ENCODE measurements at places on chromosomes 4 and X. TPM values are rescaled to one million over a fixed set of nuclear protein-coding genes. Genes with fewer than 3 reads are reported as not detected.

The MAGEB1 gene
- polyA plus RNA-seq = not detected

The PAK3 gene
- polyA plus RNA-seq = 15.5 TPM

DNA sequence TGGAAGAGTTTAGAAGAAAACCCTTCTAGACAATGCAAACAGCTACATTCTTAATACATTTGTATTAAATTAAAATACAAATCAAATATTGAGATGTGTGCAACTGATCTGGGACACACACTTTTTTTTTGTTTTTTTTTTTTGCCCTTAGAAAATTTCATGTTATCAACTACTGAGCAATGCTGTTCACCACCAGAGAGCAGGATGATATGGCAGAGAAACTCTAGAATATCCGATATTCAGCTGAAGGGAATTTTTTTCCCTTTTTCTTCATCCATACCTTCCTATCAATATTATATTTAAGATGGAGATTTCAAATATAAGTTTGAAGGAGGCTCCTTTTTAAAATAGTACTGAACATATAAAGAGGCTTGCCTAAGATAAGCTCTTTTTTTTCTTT, 1.0 kb downstream of the NDST3 start:
- DNase-seq = no peak

- DNase-seq = no peak
Measured at GRCh38 chr4:188955066-188955465, 815.8 kb downstream of the TRIML1 start.

The AFM gene
- 0.30 TPM for polyA plus RNA-seq

DNA sequence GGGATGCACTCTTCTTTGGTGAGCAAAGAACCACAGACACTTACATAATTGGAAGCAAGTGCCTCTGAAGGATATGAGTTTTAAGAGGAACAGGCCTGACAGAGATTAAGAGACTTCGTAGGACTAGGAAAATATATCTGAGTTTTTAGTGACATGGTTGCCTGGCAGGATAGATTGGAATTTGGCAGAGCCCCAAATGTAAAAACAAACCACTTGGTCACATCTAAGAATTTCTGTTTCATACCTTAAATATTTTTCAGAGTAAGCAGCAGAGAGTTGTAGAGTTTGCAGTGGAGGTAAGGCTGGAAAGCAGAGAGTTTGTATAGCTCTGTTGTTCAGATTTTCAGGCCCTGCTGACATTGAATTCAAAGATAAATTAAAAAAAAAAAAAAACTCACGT, 150.1 kb upstream of the MAGEB2 start:
- no peak for DNase-seq

DNA sequence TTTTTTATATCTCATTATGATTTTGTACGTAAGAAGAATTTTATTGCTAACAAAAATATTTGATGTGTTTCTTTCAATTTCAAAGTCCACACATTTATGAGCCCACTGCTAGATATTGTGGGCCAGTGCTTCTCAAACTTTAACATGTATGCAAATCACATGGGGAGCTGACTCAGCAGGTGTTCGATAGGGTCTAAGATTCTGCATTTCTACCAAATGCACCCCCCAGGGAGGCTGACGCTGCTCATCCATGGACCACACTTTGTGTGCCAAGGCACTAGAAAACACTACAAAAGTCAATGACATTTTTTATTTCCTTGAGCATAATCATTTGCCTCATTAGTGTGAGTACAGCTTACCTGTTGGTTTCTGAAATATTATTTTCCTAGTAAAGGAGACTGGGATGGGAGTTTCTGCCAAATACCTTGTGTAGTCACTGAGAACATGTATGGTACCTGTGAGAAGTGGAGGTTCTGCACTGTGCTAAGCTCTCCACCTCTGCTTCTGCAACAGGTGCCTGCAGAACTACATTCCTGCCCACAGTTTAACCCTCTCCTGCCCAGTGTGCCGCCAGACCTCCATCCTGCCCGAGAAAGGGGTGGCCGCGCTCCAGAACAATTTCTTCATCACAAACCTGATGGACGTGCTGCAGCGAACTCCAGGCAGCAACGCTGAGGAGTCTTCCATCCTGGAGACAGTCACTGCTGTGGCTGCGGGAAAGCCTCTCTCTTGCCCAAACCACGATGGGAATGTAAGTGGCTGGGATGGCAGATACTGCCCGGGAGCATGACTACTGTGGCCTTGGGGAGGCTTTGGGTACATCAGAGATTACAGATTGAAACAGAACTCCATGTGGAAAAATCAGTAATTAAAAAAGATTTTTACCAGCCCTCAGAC, 68.9 kb upstream of the MND1 start:
- DNase-seq = no peak

DNA sequence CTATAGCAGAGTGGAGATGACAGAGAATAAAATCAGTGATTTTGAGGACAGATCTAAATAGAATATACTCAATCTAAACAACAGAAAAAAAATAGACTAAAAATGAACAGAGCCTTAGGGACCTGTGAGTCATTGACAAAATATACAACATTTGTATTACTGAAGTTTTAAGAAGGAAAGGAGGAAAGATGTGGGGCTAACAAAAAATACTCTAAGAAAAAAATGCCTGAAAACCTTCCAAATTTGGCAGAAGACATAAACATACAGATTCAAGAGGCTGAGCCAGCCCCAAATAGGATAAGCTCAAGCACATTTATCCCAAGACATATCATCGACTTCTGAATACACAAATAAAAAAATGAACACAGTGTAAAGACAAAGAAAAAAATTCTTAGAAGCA, 123.6 kb upstream of the INTU start:
- no peak for DNase-seq

DNA sequence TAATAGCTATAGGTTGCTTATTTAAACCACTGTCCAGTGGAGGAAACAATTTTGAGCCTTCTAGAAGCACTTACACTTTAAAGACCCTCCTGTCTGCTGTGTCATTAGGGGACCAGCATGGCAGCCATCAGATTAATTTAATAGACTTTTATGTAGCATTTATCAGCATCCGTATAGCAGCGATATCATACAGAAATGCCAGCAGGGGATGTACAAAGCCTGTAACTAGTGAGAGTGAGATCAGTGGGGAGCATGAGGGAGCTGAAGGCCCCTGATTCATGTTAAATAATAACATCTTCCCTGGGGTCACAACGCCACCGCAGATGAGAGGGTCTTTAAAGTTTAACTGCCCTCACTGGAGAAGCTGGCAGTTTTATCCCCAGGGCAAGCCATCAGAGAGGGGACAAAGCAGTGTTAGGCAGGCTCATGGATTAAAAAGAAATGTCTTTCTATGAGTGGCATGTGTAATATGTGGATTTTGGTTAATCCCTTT, 144.7 kb downstream of the PDGFRA start:
- DNase-seq = no peak

The CT45A2 gene
- not detected for polyA plus RNA-seq

The H2BW2 gene
- not detected for polyA plus RNA-seq

GRCh38 chr4:56261027-56261426, 126.3 kb downstream of the AASDH start:
- no peak for DNase-seq

- no peak for DNase-seq
Measured at GRCh38 chrX:84175958-84176357, 12.0 kb downstream of the RPS6KA6 start.

The UNC5C gene
- 0.15 TPM for polyA plus RNA-seq

GRCh38 chrX:21758488-21758887, 572 bp upstream of the SMPX start:
- DNase-seq = no peak

The TRIM60 gene
- polyA plus RNA-seq = not detected

DNA sequence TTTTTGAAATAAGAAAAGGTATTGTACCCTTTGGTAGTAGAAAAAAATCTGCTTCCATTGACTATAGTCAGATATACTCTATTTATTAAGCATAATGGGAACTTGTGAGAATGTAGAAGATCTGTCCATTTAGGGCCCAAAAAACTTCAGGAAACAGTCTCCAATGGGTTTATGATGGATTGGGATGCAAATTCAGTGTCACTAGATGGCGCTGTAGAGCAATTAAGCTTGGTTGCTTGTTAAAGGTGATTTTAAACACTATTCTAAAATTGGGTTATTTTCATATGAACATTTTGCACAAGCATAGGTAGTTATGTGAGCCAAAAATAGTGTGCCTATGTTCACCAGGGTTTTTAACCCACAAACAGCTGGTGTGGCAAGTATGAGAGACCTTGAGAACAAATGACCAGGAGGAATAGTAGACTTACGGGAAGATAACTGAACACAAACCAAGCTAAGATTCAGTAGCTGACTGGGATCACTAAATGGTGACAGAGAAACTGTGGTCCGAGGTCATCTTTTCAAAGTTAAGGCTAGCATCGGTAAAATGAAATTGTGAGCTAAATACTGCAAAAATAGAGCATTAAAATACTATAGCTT, 80.3 kb upstream of the LSM6 start:
- DNase-seq = no peak

The TRPC3 gene
- polyA plus RNA-seq = 0.02 TPM

- DNase-seq = no peak
Measured at GRCh38 chr4:94341481-94342370, 910 bp downstream of the HPGDS start.

- no peak for DNase-seq
Measured at GRCh38 chr4:94262163-94263016, 54.7 kb downstream of the SMARCAD1 start.

The FAM149A gene
- 15.0 TPM for polyA plus RNA-seq

The PCDH18 gene
- polyA plus RNA-seq = 0.99 TPM

DNA sequence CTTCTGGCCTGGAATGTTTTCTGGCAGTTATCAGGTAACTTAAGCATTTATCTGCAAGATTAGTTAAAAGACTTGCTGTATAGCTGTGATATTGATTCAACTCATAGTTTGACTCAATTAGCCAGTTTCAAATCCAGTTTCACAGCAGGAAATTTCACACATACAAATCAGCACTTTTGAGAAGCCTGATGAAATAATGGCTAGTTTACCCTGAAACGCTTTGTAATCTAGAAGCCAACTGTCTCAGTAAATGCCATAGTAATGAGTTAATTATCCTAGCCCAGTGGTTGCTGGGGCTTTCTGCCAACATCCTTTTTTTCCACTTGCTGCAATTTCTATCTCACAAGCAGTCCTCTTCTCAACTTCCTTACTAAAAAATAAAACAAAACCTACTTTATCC, 53.1 kb downstream of the ARHGEF38 start:
- no peak for DNase-seq

DNA sequence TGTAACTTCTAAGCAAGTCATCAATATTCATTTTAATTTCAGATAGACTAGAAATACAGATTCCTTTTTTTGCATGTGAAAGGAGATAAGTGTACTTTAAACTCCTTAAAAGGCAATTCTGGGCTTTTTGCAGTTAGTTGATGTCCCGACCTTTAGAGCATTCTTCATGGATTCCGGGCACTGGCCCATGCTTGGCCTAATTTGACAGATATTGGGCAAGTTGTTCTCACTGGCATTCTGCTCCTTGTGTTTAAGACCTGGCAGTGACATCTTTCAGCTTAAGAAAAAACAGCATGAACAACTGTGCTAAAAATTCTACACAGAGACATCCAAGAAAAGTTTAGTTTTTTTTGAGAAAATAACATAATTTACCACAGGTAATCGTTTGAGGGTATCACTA, 1037.2 kb downstream of the PCDH18 start:
- no peak for DNase-seq

- no peak for DNase-seq
Measured at GRCh38 chr4:77031544-77031943, 44.2 kb downstream of the CCNI start.

DNA sequence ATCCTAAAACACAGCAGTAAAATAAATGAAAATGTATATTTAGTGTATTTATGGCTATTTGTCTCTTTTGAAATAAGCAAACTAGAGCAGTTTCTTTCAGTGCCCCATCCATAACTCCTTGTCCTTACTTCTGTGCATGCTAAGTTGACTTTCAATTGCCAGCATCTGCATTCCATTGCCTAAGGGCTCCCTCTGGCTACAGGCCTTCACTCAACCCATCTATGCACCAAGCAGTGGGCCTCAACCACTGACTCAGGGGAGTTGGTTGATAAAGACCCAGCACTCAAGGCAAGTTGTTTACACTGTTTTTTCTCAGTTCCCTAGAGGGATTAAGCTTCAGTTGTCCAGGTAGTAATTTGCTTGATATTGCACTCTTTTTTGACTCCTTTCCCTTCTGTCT, 265.7 kb downstream of the IQCM start:
- no peak for DNase-seq

DNA sequence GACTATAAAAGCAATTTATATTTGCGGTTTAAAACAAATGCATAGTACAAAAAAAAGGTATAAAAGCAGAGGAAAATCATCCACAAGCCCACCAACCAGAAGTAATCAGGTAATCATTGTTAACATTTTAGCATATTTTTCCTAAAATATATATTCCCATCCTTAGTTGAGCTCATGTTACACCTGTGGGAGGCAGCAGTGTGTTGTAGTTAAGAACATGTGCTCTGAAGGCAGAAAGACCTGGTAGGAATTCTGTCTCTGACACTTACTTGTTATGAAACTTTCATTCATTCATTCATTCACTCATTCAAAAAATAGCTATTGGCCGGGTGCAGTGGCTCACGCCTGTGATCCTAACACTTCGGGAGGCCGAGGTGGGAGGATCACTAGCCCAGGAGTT, 15.4 kb upstream of the CDKL5 start:
- no peak for DNase-seq

The RNF175 gene
- not detected for polyA plus RNA-seq

- DNase-seq = no peak
Measured at GRCh38 chr4:107743532-107743931, 23.5 kb upstream of the PAPSS1 start.

- DNase-seq = no peak
Measured at GRCh38 chr4:113827285-113827684, 65.7 kb upstream of the CAMK2D start.

GRCh38 chr4:102610476-102610875, 109.3 kb downstream of the NFKB1 start:
- no peak for DNase-seq

- DNase-seq = no peak
Measured at GRCh38 chr4:126916626-126917140, 716.1 kb upstream of the INTU start.

DNA sequence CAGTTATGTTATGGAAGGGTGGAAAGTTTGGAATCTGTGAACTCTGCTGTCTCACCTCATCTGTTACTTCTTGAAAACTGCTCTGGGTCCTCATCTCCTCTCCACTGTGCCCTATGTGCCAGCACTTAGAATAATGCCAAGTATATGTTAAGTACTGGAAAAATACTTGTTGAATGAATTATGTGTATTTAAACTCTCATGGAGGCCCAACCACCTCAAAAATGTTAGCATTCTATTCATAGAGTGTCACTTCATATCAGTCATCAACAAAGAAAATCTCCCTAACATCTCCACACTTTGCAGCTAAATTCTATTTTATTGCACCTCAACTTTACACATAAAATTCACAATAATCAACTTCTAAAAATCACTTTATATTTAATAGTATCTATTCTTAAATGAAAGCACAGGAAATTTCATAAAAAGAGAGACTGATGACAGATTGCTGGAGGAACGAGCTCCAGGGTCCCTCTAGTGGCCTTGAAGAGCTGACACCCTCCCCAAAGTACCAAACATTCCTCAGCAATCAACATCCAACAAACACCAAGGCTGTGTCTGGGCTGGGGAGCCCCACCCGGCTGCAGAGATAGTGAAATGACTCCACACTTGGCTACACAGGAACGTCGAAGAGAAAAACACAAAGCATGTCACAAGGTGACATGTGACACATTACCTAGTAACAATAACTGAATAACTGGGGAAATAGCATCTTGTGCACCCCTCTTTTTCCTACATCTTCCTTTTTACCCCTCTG, 45.8 kb downstream of the SLC39A8 start:
- no peak for DNase-seq
